ENCODE measurements at places on chromosomes 12 and 14. TPM values are rescaled to one million over a fixed set of nuclear protein-coding genes. Genes with fewer than 3 reads are reported as not detected.

- no peak for DNase-seq
Observed at GRCh38 chr12:75694534-75695268, 183.3 kb upstream of the KRR1 start.

- no peak for DNase-seq
Observed at GRCh38 chr12:120468821-120469449, 613 bp downstream of the SRSF9 start.

DNA sequence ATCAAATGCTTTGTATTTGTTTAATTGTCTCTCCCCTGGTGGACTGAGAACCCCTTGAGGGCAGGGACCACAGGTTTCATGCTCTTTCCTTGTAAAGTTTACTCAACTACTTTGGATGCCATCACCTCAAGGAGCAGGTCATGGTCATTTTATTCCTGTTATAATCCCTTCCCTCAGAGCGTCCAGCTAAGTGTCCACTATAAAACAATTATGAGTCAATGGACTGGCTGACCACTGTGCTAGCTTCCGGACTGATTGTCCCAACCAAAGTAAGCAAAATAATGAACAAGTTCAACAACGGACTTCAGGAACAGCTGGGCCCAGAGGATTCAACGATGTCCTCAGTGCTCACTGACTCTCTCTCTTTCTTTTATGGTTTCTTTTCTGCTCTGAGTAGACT lies 18.2 kb downstream of the AK7 start:
- no peak for DNase-seq

GRCh38 chr12:76346798-76347420 lies 1.3 kb downstream of the BBS10 start:
- no peak for DNase-seq

Gene SERPINA10
- total RNA-seq = not detected

Gene NRXN3
- not detected for total RNA-seq

Gene ZFYVE26
- 38.1 TPM for total RNA-seq

DNA sequence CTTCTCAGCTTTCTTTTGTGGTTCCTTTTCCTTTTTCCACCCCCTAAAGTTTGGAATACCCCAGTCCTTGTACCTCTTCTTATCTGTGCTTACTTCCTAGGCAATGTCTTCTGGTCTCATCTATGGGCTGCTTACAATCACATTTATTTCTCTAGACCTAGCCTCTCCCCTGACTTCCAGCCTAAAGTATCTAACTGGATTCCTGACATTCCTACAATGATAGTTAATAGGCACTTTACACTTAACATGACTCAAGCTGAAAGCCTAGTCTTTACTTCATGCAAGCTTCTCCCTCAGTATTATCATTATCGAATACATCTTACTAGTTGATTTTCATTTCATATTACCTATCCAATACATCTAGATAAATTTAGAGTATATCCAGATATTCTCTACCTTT lies 21.2 kb downstream of the CLECL1 start:
- DNase-seq = no peak

Data from naive thymus-derived CD8-positive, alpha-beta T cell (primary cell).